A549 treated with CpdA at 1 μM for 4 hours (cell line): ENCODE measurements at places on chromosomes 11 and 22. TPM values are rescaled to one million over a fixed set of nuclear protein-coding genes. Genes with fewer than 3 reads are reported as not detected.

Gene NLRP14
- total RNA-seq: 0.05 TPM in 1 of 5 replicates, not detected in the others

Gene IFITM10
- 0.79 to 1.9 TPM (median 1.0 TPM) in 5 replicates for total RNA-seq

Gene RAG1
- 0.08 to 0.40 TPM (median 0.16 TPM) in 5 replicates for total RNA-seq

Gene PLAAT4
- 1.5 to 2.3 TPM (median 1.9 TPM) in 5 replicates for total RNA-seq

Gene FAM111B
- total RNA-seq: 7.2 to 9.3 TPM (median 7.7 TPM) in 5 replicates

Gene TRPC6
- total RNA-seq: 0.77 to 1.4 TPM (median 0.98 TPM) in 5 replicates

Gene TM7SF2
- 5.1 to 8.8 TPM (median 5.8 TPM) in 5 replicates for total RNA-seq

Gene RCOR2
- 0.55 to 1.1 TPM (median 1.0 TPM) in 5 replicates for total RNA-seq

Gene LRRN4CL
- 0.08 to 0.12 TPM (median 0.10 TPM) in 3 of 5 replicates, not detected in the others for total RNA-seq

Gene KRTAP5-4
- not detected in 5 replicates for total RNA-seq

Gene BDNF
- 7.3 to 11.4 TPM (median 8.2 TPM) in 5 replicates for total RNA-seq

Gene SLC6A5
- not detected in 5 replicates for total RNA-seq

Gene FOLR2
- not detected in 5 replicates for total RNA-seq

Gene MOV10L1
- not detected in 5 replicates for total RNA-seq

Gene TRIM51
- not detected in 5 replicates for total RNA-seq

Gene MAPK12
- total RNA-seq: 18.0 to 24.9 TPM (median 23.4 TPM) in 5 replicates

Gene CRYBB2
- 0.08 to 0.23 TPM in 2 of 5 replicates, not detected in the others for total RNA-seq

Gene ATP6V1E1
- 117 to 150 TPM (median 126 TPM) in 5 replicates for total RNA-seq

Gene ZNF202
- 8.9 to 11.1 TPM (median 9.5 TPM) in 5 replicates for total RNA-seq

Gene FXYD6
- 0.12 to 0.80 TPM (median 0.27 TPM) in 5 replicates for total RNA-seq

Gene FZD4
- total RNA-seq: 1.1 to 1.7 TPM (median 1.3 TPM) in 5 replicates

Gene RTN4RL2
- 72.6 to 128 TPM (median 115 TPM) in 5 replicates for total RNA-seq

Gene POU2AF1
- total RNA-seq: not detected in 5 replicates

Gene APOBEC3G
- total RNA-seq: 0.18 TPM in 1 of 5 replicates, not detected in the others

Gene NELL1
- total RNA-seq: not detected in 5 replicates

Gene ST14
- 0.05 to 0.16 TPM (median 0.13 TPM) in 4 of 5 replicates, not detected in the other for total RNA-seq

Gene RAB3IL1
- total RNA-seq: 8.9 to 14.3 TPM (median 11.4 TPM) in 5 replicates

Gene GLYAT
- total RNA-seq: not detected in 5 replicates

Gene SHANK3
- 2.6 to 5.3 TPM (median 3.9 TPM) in 5 replicates for total RNA-seq

Gene IL18
- 83.8 to 101 TPM (median 94.5 TPM) in 5 replicates for total RNA-seq

Gene ARHGEF12
- total RNA-seq: 12.5 to 18.5 TPM (median 16.5 TPM) in 5 replicates

Gene CKAP5
- total RNA-seq: 60.0 to 91.3 TPM (median 71.8 TPM) in 5 replicates

Gene IGLL1
- total RNA-seq: not detected in 5 replicates

Gene IFITM1
- total RNA-seq: 0.24 to 0.82 TPM (median 0.49 TPM) in 4 of 5 replicates, not detected in the other

Gene ADM2
- 0.49 to 0.87 TPM (median 0.50 TPM) in 5 replicates for total RNA-seq

Gene DDTL
- 1.5 to 2.0 TPM (median 1.8 TPM) in 5 replicates for total RNA-seq

Gene CCDC116
- total RNA-seq: 0.05 to 0.22 TPM (median 0.08 TPM) in 4 of 5 replicates, not detected in the other
